Stimulated activated CD8-positive, alpha-beta memory T cell treated with anti-CD3 and anti-CD28 coated beads, Interleukin-12 subunit alpha, Interleukin-12 subunit beta, amount 100 ng/mL, for 4 hours (primary cell): ENCODE measurements at places on chromosomes 3 and 15.

DNA sequence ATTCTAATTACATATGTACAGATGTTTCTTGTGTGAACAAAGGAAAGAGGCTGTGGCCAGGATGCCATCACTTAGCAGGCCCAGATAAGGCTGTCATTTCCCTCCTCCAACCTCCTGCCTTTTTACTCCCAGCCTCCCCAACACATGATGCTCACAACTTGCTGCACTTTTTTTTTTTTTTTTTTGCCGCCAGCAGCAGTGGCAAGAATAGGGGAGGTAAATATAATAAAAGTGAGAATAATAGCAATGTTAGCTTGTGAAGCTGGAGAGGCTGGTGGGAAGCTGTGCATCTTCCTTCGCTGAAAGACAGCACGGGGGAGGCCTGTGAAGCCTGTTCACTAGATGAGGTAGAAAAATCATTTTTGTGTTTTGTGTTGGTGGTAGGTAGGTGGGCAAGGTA is 42.5 kb upstream of the MYO5C start:
- DNase-seq = no peak

GRCh38 chr3:189099031-189099471 is 72.7 kb upstream of the TPRG1 start:
- no peak for DNase-seq

DNA sequence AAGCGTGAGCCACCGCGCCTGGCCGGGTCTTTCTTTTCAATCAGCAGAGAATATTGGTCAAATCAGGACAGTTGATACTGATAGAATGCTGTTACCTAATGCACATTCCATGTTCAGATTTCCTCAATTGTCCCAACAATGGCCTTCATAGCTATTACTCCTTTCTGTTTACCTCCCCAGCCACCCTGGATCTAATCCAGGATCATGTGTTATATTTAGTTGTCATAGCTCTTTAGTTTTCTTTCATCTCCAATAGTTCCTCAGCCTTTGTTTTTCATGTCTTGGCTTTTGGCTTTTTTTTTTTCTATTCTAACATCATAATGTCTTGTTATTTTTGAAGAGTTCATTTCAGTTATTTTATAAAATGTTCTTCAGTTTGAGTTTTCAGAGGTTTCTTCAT is 14.6 kb downstream of the USP3 start:
- no peak for DNase-seq

- no peak for DNase-seq
Observed at GRCh38 chr3:58874795-58875194, 175.0 kb downstream of the CFAP20DC start.
